ENCODE measurements at places on chromosomes 12 and 14.

- no peak for DNase-seq
These were observed 8.0 kb downstream of the SNW1 start for GRCh38 chr14:77752799-77753516.

GRCh38 chr14:92819011-92819597 lies 25.0 kb downstream of the GOLGA5 start:
- no peak for DNase-seq

DNA sequence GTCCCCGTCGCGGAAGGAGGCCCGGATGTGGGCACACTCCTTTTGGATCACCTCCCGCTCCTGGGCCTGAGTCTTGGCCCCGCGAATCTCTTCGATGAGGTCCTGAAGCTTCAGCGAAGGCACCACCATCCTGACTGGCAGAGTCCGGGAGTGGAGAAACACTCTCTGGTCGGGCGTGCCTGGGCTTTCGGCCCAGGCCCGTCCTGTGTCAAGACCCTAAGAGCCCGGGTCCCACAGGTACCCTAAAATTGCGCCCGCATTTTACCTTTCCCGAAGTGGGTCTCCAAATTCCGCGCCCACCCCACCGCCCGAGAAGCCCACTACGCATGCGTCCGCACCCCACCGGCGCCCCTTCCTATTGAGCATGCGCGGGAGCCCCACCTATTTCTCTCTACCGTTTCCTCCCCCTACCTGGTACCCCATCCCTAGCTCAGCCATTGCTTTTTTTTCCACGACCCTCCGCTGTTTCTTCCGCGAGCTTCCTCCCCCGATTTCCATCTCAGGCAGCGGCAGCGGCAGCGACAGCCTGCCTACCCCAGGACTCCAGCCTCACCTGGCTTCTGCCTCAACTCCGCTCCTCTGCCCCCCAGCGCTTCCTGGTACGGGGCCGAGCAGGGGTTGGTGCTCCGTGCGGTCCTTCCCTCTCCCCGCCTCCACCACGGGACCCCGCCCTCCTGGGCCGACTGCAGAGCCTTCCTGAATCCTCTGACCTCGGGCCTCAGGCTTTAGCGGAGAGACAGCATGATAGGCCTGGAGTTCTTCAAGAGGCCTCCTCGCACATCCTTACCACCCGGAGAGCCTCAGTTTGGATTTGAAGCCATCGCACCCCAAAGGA lies at the start of gene AP1G2:
AP1G2 (minus strand) TSS at position 606 of the 835 bp plus-strand sequence; CDS start at position 129, 477 bp downstream.
- peak; percentile 92 for DNase-seq

DNA sequence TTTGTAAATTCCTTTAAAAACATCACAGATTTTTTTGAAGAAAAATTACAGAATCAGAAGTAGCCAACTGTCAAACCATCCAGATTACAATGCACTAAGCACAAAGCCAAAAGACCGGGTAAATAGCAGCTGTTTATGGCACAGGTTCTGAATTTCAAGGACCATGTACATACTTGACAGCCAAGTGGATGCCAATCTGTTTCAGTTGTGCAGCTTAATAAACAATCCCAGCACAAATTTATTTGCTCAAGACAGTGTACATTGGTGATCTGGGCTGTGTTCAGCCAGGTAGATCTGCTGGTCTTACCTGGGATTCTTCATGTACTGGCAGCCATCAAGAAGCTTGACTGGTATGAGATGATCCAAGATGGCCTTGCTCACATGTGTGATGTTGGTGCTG lies 229.8 kb upstream of the FLRT2 start:
- DNase-seq: no peak

GRCh38 chr12:62767946-62768345 lies 167.0 kb downstream of the PPM1H start:
- no peak for DNase-seq

- peak; percentile 91 for DNase-seq
These were observed at the start of the genes C12orf57 and RNU7-1 for GRCh38 chr12:6943722-6944380. Gene C12orf57 (plus strand): TSS chr12:6944022. CDS start chr12:6944122, 100 bp downstream. Gene RNU7-1 (plus strand): TSS chr12:6943816.

- peak; percentile 44 for DNase-seq
These were observed 113.5 kb upstream of the VASH1 start for GRCh38 chr14:76647697-76648298.
